ENCODE measurements at places on chromosomes 5 and 9. TPM values are rescaled to one million over a fixed set of nuclear protein-coding genes. Genes with fewer than 3 reads are reported as not detected.

Gene ADGRD2
- 2.9 TPM for total RNA-seq

Gene SLC22A5
- total RNA-seq: 23.3 TPM

DNA sequence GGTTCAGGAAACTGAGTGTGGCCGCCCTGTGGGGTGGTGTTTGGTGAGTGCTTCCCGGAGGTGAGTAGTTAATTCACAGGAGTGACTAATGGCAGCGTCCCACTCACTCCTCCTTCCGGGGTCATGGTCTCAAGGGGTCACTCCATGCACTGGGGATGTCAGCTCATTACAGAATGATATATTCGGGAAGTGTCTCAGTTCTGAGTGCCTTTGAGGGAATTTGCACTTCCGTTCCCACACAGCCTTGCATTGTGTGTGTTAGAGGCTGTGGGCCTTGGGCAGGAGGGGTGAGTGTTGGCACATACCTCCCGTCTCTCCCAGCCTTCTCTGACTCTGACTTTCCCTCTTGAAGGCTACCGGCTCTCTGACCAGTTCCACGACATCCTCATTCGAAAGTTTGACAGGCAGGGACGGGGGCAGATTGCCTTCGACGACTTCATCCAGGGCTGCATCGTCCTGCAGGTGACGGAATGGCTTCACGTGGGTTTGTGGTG, 10.5 kb upstream of the AHRR start:
- peak; percentile 7 for DNase-seq

Gene S1PR3
- total RNA-seq: 16.6 TPM

Gene NMUR2
- total RNA-seq: not detected

- no peak for DNase-seq
Observed at GRCh38 chr5:107337281-107337680, 333.5 kb downstream of the EFNA5 start.

Measured in breast epithelium (tissue), 4 donors.